IgD-negative memory B cell (primary cell): ENCODE measurements at places on chromosomes 4 and X. TPM values are rescaled to one million over a fixed set of nuclear protein-coding genes. Genes with fewer than 3 reads are reported as not detected.

Gene CDS1
- polyA plus RNA-seq: not detected

Gene FREM3
- 0.60 TPM for polyA plus RNA-seq

Gene ANKRD50
- polyA plus RNA-seq: not detected

Gene CENPVL2
- polyA plus RNA-seq: not detected

Gene MAB21L2
- not detected for polyA plus RNA-seq

Gene DUSP9
- not detected for polyA plus RNA-seq

Gene REPS2
- 1.3 TPM for polyA plus RNA-seq

Gene PHOX2B
- not detected for polyA plus RNA-seq
